ENCODE measurements at places on chromosomes 1 and 21.
A peak's percentile ranks its signal among the peaks of the same experiment; 100 is the strongest.

- H3K4me1 ChIP-seq, result peaks cover 4% of the 10 kb centered on the region
- H3K4me3 ChIP-seq, result no peak overlapping the region
- DNase-seq, result no peak
- H3K27ac ChIP-seq, result no peak overlapping the region
Measured at GRCh38 chr1:48107516-48107915, 110.3 kb upstream of the TRABD2B start.

- no peak overlapping the region for H3K27ac ChIP-seq
- peaks cover 7% of the 10 kb centered on the region for H3K36me3 ChIP-seq
- no peak for DNase-seq
- peaks cover 27% of the 10 kb centered on the region for H3K4me1 ChIP-seq
- no peak overlapping the region for H3K4me3 ChIP-seq
Measured at GRCh38 chr1:246482805-246483568, 24.1 kb downstream of the SMYD3 start.

GRCh38 chr1:60569189-60569588 lies 495.6 kb upstream of the C1orf87 start:
- no peak overlapping the region for H3K27ac ChIP-seq
- no peaks in the 10 kb centered on the region for H3K4me1 ChIP-seq
- no peak for DNase-seq

- peaks cover 17% of the 10 kb centered on the region for H3K27me3 ChIP-seq
- H3K4me3 ChIP-seq, result no peak overlapping the region
- DNase-seq, result no peak
- no peaks in the 10 kb centered on the region for H3K36me3 ChIP-seq
- peaks cover 7% of the 10 kb centered on the region for H3K4me1 ChIP-seq
Measured at GRCh38 chr1:64065571-64065970, 137.9 kb upstream of the UBE2U start.

DNA sequence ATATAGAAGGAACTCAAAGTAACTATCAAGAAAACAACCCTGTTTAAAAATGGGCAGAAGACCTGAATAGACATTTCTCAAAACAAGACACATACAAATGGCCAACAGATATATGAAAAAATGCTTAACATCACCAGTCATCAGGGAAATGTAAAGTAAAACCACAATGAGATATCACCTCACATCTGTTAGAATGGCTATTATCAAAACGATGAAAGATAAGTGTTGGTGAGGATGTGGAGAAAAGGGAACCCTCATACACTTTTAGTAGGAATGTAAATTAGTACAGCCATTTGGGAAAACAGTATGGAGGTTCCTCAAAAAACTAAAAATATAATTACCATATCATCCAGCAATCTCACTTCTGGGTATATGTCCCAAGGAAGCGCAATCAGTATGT lies 3.0 kb downstream of the CTSS start:
- peaks cover 46% of the 10 kb centered on the region for H3K36me3 ChIP-seq
- peaks cover 51% of the 10 kb centered on the region for H3K4me1 ChIP-seq
- DNase-seq, result no peak
- no peaks in the 10 kb centered on the region for H3K27me3 ChIP-seq

DNA sequence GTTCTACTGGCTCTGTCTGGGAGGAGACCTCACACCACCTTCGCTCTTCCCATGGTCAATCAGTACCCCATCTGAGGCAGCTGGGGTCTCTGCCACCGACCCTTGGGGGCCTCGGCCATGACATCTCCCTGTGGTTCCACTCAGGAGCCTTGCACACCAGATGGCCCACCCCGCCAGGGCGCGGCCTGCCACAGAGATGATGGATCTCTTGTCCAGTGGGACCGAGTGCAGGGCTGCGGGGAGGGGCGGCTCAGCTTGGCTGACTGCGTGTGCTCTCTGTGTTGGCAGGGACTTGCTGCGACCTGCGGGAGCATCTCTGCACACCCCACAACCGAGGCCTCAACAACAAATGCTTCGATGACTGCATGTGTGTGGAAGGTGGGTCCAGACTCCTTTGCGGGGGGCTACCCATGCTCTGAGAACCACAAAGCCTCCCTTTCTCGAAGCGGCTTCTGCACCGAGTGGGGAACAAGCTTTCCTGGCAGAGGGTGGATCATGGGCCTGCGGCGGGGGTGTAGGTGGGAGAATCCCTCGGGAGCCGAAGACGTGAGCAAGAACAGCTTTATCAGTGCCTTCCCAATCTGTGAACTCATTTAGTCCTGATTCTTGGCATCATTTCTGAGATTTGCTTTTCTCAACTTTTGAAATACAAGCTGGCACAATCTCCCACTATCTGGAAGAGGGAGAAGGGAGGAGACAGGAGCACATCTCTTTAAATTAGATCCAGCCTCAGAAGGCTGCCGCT lies 20.9 kb upstream of the AGTRAP start:
- no peaks in the 10 kb centered on the region for H3K36me3 ChIP-seq
- peaks cover 12% of the 10 kb centered on the region for H3K4me1 ChIP-seq
- no peaks in the 10 kb centered on the region for H3K27me3 ChIP-seq
- H3K4me3 ChIP-seq, result no peak overlapping the region
- H3K27ac ChIP-seq, result no peak overlapping the region

- peaks cover 8% of the 10 kb centered on the region for H3K4me1 ChIP-seq
- no peak for DNase-seq
- H3K4me3 ChIP-seq, result peak within 1 kb of the TSS; percentile 40
Measured at GRCh38 chr1:196608390-196609369, at the start of gene KCNT2. Gene KCNT2, minus strand, starts transcription at chr1:196608440. Its CDS starts 131 bp downstream, at chr1:196608309.

DNA sequence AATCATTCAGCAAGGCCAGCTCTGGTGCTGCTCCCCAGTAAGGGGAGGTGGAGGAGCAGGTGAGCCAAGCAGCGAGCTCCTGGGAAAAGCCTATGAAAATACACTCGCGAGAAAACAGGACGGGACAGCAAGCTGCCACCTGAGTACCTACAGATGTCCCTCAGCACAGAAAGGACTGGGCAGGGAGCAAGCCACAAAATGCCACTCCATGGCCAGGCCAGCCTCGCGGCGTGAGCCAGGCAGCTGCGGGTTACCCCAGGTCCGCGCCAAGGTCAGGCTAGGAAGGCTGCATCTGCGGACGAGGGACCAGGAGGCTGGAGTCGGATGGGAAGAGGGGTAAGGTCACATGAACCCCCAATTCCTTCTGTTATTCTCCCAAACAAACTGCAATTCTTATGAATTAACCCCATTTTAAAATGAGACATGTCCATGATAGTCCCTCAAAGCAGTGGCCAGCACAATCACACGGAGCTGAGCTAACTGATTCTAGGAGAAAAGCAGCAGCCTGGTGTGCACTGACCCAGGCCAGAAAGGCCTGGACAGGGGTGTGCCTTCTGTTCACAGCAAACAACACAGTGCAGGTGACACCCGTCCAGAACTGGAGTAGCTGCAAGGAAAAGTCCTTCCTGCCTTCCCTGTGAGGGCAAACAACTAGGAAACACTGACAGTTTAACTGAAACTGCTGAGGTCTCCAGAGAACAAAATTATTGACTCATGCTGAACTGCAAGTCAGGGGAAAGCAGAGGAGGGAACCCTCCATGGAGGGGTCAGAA lies 26.5 kb downstream of the PARP1 start:
- peaks cover 17% of the 10 kb centered on the region for H3K4me1 ChIP-seq
- H3K27ac ChIP-seq, result peak overlapping the region; percentile 55
- H3K36me3 ChIP-seq, result peaks cover 100% of the 10 kb centered on the region
- H3K27me3 ChIP-seq, result no peaks in the 10 kb centered on the region
- no peak for DNase-seq

Data from activated T-cell treated with anti-CD3 and anti-CD28 coated beads, Interleukin-2, amount 50 U/mL, for 24 hours (primary cell).